ENCODE measurements at places on chromosomes 12 and 14. TPM values are rescaled to one million over a fixed set of nuclear protein-coding genes. Genes with fewer than 3 reads are reported as not detected.

Gene GPR68
- 3.8 TPM for total RNA-seq

Gene GZMH
- total RNA-seq: not detected

Gene KLRF1
- total RNA-seq: not detected

DNA sequence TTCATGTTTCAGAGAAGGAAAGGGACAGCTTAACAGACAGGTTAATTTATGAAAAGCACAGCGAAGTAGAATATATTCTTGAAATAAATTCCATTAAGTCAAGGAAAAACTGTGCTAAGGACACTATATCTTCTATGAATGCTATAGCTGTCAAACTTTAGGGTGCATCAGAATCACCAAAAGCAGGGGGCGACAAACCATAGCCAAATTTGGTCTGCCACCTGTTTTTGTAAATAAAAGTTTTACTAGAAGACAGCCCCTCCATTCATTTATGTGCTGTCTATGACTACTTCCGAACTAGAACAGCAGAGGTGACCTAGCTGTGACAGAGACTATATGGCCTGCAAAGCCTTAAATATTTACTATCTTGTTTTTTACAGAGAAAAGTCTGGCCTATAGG, 25.9 kb downstream of the PPP4R3A start:
- DNase-seq: no peak

DNA sequence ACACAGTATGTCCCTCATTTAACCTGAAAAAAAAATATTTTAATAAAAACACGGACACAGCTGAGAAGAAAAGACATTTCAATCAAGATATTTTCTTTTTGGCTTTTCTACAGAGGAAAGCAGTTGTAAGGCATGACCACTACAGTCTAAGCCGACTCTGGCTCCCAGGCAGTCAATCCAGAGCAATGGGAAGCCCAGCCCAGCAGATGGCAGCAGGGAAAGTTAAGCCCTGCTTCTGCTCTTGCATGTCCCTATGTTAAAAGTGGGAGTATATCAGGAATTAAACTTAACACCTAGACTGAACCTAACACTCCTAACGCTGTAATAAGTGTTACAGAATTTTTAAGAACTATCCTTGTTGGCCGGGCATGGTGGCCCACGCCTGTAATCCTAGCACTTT, 19.5 kb upstream of the HAL start:
- DNase-seq: no peak

GRCh38 chr12:27593266-27593665, 69.3 kb downstream of the PPFIBP1 start:
- DNase-seq: no peak

- no peak for DNase-seq
These were observed 2.8 kb downstream of the PIANP start for GRCh38 chr12:6697584-6698351.
